DMS 273 treated with DMSO at 0.1 percent for 48 hours (cell line): ENCODE measurements at places on chromosomes 3 and 15.

DNA sequence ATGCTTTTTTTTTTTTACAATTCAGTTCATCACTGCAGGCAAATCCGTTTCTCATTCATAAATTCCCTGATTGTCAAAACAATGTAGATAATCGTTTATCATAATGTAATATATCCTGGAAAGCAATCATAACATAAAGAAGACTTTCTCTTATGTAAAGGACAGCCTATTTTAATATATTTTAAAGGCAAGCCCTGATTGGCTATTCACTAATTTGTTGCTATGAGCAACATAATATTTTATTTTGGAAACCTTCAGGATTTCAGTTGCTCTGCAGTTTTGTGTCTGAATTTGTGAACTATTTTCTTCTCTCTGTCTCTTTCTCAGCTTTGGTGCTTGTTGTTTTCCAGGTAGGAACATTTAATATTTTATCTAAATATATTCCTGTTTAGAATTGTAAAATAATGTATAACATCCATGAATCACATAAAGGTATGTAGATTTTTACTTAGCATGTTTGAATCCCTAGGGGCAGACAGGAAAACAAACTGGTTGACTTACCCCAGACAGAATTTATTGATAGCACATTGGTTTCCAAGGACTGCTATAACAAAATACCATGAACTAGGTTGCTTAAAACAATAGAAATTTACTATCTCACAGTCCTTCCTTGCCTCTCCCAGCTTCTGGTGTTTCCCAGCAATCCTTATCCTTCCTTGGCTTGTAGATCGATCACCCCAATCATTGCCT is 253.5 kb downstream of the CDIN1 start:
- DNase-seq, result no peak

DNA sequence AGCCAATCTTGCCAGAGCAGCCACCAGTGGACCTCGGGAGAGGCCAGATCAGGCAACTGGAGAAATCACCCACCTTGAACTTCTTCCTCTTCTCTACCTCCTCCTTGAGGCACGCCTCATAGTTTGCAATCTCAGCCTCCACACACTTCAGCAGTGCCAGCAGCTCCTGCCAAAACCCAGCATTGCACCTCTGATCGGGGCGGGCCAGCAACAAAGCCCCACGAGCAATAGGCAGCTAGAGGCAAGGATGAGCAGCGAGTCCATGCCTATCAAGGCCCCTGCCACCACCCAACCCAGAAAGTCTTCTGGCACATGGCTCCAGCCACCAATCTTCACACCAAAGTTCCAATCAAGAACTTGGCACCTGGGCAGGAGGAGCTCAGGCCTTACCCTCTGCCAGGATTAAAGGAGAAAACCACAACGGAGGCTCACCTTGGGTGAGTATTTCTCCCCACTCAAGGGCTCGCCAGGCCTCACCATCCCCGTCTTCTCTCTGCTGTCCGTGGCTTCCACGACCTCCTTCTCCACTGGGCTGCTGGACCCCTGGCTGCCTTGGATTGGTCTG is 42.1 kb downstream of the SEMA3G start:
- no peak for DNase-seq

DNA sequence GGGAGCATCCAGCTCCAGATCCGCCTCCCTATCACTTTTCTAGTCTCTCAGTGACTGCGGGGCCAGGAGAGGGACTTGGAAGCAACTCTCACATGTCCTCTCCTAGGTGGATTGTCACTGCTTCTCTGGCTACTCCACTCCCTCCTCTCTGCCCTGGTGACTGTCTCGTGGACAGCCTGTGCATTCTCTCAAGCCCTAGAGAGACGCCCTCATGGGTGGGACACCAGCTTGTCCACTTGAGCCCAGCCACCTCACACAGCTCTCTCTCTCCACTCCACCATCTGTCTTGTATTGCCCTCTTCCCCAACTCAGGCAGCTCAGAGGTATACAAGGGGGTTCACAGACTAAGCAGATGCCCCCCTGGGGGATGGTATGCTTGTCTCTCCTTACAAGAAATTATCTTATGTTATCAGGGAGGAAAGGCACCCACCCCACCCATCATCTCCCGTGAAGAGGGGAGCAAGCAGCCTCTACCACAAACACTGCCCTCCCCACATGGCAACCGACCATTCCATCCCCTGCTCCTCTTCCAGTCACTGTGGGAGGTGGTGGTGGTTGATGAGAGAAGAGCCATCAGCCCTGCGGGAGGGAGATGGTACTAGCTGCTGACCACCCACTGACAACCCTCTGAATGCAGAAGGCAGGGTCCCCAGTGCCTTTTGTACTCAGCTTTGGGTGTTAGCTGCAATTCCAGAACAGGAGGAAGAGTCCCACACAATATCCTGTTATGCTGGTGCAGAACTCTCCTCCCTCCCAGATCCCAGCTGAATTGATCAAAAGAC is 15.5 kb upstream of the LOXL1 start:
- no peak for DNase-seq

DNA sequence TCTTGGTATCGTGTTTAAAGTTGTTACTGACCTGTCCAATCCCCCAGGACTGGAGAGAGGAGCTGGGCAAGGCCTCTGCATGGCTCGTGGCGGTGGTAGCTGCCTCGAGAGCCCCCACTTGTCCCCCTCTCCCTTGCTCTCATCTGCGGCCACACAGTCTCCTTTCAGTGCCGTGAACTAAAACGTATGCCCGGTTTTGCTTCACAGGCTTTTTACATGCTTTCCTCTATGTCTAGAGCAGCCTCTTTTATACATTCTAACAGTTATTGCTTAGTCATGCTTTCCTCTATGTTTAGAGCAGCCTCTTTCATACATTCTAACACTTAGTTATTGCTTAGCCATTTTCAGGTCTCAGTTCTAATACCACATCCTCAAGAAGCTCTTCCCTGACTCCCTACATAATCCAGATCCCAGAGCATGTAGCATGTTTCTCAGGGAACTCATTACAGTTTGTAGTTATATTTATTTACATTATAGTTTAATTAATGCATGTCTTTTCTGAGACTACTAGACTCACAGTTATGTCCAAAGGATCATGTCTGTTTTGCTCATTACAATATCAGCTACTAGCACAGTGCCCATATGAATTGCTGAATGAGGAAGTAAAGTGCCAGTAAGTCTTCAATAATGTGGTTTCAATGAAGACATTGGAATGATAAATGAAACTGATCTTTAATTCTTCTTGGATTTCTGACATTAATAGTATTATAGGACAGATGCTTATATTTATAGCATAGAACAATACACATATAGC is 66.5 kb upstream of the TBL1XR1 start:
- DNase-seq, result no peak

GRCh38 chr3:192906940-192907339 is 10.7 kb downstream of the MB21D2 start:
- DNase-seq, result no peak

DNA sequence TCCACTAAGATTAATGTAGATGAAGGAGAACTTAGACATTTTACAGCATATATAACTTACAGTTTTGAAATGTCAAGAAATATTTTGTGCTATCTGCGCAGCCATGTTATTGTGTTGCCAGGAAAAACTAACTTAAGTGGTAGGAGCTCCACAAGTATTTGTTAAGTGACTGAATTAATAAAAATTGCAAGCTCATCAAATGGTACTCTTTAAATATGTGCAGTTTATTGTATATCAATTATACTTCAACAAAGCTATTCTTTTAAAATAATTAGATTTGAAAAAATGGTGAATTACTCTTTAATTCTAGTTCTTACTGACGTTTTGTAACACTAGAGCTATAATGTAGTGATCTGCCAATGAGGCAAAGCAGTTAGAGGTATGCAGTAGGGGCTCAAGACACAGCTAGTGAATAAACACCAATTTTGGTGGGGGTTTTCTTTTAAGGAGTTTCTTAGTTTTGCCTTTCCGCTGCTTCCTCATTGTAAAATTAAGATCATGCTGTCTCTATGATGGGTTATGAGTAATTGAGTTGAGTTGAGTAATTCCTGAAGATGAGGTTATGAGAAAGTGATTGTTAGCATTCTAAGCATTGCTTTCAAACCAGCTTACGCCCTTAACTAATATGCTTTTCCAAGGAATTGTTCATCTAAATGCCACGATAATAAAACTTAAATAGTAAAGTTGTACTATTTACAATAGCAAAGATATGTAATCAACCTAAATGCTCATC is 10.9 kb upstream of the LXN start:
- no peak for DNase-seq

DNA sequence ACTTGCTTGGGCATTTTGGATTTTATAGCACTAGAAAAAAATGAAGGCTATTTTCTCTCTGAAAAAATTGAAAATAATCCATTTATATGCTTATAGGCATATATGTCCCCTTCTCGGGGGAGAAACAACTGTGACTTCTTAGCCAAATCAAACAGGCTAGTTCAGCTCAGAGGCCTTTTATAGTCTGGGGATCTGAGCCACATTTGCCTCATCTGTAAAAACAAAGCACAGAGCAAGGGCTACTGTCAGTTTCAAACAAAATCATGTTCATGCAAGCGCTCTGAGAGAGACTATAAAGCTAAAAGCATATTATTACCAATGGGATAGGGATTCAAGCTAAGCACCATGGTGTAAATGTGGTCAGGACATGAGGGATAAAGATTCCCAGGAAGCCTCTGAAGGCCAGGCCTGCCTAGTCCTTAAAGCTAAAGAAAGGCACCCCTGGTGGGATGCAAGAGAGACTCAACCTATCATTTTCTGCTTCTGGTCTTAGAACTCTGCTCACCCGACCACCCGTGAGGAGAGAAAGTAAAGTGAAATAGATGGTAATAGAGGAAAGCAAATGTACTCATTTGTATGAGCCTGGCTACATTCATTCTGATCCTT is 51.0 kb upstream of the IL12A start:
- no peak for DNase-seq

DNA sequence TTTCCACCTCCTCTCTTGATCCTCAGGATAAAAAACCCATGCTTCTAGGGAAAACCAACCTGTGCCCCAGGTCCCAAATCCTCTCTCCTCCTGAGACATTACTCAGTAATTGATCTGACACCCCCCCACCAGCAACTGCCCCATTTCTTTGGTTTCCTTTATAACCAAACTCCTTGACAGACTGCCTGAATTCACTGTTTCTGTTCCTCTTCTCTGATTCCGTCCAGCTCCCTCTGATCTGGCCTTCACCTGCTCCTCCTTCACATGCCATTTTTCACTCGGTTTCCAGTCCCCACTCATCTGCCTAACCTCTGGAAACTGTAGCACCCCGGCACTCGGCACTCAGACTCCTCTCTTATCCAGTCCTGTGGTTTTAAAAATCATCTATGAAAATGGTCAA is 2.1 kb downstream of the CCDC51 start:
- DNase-seq, result no peak

DNA sequence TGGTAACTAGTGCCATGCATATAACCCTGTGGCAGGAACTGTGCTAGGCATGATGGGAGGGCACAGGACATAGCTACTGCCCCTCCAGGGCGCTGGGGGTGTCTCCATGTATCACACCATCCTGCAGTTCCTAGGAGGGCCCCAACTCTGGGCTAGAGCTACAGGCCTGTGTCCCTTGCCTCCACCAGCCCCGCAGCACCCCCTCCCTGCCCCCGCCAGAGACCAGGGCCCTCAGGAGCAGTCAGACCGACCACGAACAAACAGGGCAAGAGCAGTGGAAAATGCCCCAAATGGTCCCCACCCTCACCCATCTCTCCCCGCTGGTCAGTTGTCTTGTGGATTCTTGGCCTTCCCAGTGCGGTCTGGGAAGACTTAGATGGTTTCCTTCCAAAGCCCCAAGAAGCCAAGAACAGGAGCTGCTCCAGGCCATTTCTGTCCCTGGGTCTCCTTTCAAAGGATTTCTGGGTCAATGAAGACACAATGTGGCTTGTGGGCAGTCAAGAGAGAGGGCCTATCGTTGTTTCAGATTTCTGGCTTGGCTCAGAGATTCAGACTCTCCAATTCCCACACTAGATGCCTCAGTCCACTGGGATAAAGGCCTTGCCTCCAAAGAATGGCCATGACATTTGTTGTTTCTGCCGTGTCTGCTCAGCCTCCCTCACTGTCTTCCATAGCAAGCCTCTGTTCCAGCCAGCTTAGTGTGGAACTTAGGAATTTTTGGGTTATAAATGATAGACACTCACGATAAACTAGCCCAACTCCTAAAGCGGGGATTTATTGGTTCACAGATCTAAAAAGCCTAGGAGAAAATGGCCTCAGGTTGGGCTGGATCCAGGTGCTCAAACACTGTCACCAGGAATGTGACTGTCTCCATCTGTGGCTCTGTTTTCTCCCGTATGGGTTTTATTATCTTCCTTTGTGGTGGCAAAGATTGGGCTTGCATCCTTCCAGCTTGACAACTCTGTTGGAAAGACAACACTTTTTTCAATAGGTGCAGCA is 80.6 kb downstream of the LSM3 start:
- DNase-seq, result no peak

DNA sequence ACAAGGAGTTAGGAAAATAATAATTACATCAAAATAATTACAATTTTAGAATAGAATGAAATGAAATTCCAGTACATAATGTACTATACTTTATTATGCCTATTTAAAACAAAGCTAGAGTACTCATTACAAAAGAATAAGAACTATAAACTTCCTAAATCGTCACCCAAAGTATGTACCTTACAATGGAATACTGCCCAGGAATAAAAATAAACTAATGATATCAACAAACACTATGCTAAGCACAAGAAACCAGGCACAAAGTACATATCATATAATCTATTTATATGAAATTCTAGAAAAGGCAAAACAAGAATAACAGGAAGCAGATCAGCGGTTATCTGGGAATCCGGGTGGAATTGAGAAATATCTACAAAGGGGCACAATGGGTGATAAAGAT is 84.7 kb downstream of the MYO9A start:
- DNase-seq, result no peak

GRCh38 chr3:149752788-149753136 is 473 bp upstream of the COMMD2 start:
- no peak for DNase-seq

DNA sequence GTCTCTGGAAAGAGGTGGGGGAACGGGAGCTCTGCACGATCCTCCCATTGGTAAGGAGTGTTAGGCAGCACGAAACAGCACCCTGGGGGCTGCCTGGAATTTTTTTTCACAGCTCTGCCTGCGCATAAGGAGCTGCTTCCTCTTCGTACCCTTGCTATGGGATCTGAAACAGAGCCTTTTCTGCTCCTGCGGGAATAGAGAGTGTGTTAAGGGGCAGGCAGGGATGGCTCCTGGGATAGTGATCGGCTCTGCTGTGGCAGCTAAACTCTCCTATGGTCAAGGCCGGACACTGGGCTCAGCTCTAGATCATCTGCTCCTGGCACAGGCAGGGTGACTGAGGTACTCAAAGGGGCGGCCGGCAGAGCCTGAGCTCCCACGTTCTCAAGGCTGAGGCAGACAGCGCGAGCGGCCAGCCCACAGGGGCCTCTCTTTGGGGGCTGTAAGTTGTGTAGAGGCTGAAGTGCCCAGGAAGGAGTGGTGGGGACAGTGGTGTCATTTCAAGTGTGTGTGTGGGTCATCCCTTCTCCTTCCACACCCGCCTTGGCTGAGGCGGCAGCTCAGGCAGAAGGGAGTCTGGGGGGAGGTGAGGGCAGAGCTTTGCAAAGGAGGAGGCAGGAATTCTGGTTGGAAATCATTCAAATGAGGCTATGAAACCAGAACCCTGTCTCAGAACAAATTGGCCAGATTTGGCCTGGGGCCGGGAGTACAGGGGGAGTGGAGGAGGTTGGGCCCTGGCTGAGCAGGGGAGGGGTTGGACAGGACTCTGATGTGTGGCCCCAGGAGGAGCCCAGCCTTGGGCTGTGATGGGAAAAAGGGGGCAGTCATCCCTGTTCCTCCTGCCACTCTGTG is 31.0 kb downstream of the EPHB3 start:
- peak; percentile 40 for DNase-seq
